ENCODE measurements at places on chromosomes 2 and 18.

- DNase-seq: no peak
These were observed 1353.7 kb upstream of the LRRTM1 start for GRCh38 chr2:81658227-81658626.

- DNase-seq: no peak
These were observed 27.5 kb downstream of the SOS1 start for GRCh38 chr2:39093218-39093898.

- DNase-seq: no peak
These were observed 108.9 kb downstream of the MGAT5 start for GRCh38 chr2:134362740-134363139.

DNA sequence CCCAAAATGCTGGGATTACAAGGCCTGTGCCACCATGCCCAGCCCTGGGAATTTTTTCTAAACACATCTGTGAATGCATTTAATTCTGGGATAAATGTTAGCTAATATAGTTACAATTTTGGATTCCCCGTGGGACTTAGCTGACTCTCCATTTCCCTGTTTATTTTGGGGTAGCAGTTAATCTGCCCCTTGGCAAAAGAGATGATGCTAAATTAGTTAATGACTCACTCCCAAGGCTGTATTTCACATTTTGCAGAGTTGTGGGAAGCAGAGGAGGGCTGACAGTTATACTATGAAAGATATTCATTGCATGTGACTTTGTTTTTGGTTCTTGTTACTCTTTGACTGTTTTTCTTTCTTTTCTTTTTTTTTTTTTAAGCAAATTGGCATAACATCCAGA lies 3.2 kb downstream of the MTHFD2 start:
- DNase-seq: no peak
